ENCODE measurements at places on chromosomes 2 and 18.

GRCh38 chr2:161170377-161170776, 10.1 kb downstream of the TANK start:
- DNase-seq, result no peak

DNA sequence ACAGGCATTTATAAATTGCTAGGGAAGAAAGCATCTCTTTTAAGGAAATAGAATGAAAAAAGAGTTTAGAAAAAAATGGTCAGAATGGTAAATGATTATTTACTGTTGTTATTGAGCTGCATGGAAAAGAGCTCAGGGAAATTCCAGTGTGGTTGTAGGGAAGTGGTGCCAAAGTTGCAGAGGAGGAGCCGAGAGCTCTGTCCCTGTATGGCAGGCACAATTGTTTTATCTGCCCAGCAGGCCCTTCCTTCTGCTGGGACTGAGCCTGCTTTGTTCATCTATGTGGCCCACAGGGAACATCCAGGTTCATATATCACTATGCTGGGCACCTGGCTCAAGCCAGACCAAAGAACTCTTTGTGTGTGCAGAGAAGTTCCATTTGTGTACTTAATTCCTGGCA, 80.8 kb upstream of the AGAP1 start:
- no peak for DNase-seq

DNA sequence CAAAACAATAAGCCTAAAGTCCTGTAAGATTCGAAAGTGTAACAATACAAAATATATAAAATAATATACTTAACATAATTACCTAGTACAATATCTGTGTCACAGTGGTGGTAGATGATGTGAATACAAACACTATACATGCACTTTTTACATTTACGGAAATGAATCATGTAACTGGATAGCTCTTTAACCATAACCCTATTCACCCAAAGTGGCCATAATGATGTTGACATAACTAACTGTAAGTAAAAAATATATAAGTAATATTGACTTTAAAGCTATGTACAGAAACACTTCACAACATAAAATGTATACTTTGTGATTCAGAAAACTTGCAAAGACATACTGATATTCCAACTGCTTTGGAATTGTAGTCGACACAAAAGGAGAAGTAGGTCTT, 616.9 kb upstream of the SLC8A1 start:
- no peak for DNase-seq

GRCh38 chr2:64653109-64654062, at the start of gene SERTAD2:
SERTAD2 (minus strand) TSS chr2:64653913; CDS start chr2:64636871, 17,042 bp downstream.
- DNase-seq, result peak; percentile 96

DNA sequence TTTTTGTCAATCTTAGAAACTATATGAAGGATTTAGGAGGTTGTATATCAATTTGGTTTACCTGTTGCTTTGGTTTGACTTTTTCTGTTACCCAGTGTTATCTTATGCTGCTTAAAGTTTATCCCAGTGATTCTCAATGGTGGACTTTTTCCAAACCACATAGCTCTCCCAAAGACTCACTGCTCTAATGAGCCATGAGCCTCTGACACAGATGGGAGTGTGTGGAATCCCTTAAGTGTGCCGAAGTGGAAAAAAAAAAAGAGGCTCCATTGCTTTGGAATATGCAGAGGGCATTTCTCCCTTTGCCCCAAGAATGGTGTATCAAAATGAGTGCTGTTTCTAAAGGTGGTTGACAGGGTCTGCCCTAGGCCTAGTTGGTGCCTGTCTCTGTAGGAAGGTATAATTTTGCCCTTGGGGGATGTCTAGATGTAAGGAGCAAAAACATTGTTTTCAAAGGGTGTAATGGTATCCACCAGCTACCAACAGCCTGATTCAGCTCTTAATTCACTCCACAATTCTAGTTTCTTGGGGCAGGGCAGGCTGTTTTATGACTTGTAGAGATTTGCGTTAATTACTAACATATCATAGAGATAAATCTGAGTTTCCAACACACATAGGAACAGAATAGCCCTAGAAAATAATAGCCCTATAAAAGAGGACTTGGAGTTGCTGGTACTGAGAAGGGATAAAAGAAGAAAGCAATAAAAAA, 64.3 kb upstream of the CYP26B1 start:
- DNase-seq, result no peak

GRCh38 chr18:36889321-36889720, 60.4 kb downstream of the KIAA1328 start:
- no peak for DNase-seq

GRCh38 chr2:71822463-71822862, 325.2 kb downstream of the CYP26B1 start:
- no peak for DNase-seq

DNA sequence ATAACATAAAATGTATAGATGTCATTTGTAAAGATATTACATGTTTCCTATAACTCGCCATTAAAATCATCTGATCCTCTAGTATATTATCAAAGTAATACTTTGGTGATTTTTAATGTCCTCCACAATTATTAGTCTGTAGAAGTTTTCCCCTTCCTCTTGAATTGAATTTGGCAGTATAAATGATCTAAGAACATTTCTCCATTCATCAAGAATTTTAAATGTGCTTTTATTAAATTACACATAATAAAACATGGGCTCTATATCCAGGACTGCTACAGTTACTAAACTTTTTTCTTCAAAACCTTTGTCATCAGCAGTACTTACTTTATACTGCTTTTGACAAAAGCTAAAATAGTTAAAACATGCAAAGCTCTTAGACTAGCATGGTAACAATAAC, 315.4 kb upstream of the ZC3H15 start:
- no peak for DNase-seq

GRCh38 chr2:31002537-31003150, 135.6 kb downstream of the GALNT14 start:
- no peak for DNase-seq

- peak; percentile 60 for DNase-seq
Observed at GRCh38 chr2:51013079-51013932, 18.6 kb downstream of the NRXN1 start.

DNA sequence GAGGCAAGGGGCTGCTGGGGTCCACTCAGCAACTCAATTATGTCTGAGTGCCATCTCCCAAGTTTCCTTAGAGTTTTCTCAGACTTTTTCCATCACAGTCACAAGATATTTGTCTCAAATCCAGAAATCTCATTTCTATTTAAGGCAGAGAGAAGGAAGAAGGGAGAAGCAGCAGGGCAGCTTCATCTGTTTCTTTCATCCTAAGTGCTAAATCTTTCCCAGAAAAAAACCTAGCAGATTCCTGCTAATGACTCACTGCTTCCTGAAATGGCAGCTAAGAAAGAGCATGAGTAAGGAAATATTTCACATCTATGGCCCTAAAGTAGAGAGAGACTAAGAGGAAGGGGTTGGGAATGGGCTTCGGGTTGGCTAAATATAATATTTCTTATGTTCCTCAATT, 88.0 kb downstream of the KYNU start:
- DNase-seq, result no peak

- DNase-seq, result no peak
Observed at GRCh38 chr2:126753501-126754212, 97.7 kb downstream of the GYPC start.

GRCh38 chr2:239955087-239955988, 69.8 kb downstream of the NDUFA10 start:
- no peak for DNase-seq

DNA sequence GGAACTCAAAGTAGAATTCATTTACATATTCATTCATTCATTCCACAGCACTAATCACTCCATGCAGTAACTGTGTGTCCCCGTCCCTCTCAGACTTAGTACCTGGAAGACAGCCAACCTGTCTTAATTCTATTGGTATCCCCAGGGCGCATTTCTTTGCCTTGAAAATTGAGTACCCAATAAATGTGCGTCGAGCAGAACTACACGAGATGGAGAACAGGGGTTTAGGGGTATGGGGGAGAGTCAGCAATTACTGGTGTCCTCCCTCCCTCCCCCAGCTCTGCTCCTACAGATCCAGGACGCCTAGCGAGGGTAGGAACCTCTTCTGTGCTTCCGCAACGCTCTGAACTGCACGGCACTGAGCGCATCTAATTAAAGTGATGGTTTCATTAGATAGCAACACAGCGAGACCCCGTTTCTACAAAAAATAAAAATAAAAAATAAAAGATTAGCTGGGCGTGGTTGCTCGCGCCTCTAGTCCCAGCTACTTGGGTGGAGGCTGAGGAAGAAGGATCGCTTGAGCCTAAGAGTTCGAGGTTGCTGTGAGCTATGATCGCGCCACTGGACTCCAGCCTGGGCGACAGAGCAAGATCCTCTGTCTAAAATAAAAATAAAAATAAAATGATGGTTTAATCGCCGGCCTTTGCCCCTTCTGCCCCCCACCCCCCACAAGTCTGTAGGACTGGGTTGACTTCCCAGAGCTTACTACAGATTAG, 614 bp upstream of the FKBP1B start:
- no peak for DNase-seq

- no peak for DNase-seq
Observed at GRCh38 chr2:150030436-150031190, 443.0 kb upstream of the MMADHC start.

GRCh38 chr18:3869848-3870247, 419.9 kb downstream of the TGIF1 start:
- DNase-seq, result no peak

GRCh38 chr18:49968644-49969309, 155.4 kb upstream of the ACAA2 start:
- DNase-seq, result no peak

Data from upper lobe of right lung (tissue), 1 donor.